ENCODE measurements at places on chromosomes 11 and 22.

- no peak for DNase-seq
Observed at GRCh38 chr22:27260087-27260698, 541.4 kb downstream of the MN1 start.

- DNase-seq = no peak
Observed at GRCh38 chr11:32855601-32856000, 25.9 kb downstream of the PRRG4 start.

DNA sequence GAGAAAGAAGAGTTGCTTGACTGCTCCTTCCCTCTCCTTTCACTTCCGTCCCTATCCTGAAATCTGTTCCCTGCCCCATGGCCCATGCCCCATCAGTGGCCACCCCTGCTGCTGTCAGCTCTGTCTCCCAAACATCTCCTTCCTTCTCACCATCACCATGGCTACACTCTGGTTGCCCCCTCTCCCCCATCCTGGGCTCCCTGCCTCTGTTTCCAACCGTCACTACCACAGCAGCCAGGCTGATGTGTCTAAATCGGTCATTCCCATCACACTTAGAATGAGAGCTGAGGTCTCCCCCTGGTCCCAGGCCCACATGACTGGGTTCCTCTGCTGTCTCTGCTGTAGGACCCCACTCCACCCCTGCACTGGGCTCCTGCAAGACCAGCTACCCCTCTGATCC, 54.6 kb upstream of the EIF3D start:
- no peak for DNase-seq

- no peak for DNase-seq
Observed at GRCh38 chr11:31199378-31199777, 170.2 kb downstream of the DCDC1 start.

DNA sequence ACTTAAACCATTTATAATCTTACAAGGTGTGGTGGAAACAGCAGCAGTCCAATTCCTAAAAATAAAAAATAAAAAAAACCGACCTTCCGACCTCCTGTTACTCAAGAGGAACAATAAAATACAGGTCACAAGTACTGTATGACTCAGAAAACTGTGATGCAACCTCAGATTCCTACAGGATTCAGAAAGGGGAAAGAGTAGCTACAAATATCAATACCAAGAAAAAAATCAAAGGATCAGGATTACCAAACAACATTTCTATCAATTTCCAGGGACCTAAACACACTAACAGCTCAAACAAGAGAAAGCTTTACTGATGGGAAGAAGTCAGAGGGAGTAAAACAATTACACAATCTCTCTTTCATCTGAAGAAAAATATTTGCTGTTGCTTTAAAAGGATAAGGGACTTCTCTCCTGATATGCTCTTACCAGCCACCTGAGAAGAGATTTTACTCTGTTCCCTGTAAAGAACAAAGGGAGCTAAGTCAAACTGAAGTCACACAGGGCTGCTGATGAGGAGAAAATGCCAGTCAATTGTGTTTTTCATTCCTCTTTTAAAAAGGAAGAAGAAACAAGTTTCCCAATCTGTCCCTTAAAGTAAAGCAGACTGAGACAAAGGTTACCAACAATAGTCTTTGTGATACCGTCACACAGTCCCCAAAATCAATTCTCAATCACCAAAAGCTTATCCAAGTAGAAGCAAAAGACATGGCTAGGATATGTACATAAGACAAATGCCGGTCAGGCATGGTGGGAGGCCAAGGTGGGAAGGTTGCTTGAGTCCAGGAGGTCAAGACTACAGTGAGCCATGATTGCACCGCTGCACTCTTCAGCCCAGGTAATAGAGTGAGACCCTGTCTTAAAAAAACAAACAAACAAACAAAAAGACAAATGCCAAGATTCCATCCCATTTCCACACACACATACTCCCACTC, 39.3 kb downstream of the AMBRA1 start:
- peak; percentile 64 for DNase-seq

GRCh38 chr11:46247659-46248058, 29.8 kb upstream of the CREB3L1 start:
- no peak for DNase-seq

GRCh38 chr11:78202733-78203167, 14.0 kb downstream of the USP35 start:
- no peak for DNase-seq

DNA sequence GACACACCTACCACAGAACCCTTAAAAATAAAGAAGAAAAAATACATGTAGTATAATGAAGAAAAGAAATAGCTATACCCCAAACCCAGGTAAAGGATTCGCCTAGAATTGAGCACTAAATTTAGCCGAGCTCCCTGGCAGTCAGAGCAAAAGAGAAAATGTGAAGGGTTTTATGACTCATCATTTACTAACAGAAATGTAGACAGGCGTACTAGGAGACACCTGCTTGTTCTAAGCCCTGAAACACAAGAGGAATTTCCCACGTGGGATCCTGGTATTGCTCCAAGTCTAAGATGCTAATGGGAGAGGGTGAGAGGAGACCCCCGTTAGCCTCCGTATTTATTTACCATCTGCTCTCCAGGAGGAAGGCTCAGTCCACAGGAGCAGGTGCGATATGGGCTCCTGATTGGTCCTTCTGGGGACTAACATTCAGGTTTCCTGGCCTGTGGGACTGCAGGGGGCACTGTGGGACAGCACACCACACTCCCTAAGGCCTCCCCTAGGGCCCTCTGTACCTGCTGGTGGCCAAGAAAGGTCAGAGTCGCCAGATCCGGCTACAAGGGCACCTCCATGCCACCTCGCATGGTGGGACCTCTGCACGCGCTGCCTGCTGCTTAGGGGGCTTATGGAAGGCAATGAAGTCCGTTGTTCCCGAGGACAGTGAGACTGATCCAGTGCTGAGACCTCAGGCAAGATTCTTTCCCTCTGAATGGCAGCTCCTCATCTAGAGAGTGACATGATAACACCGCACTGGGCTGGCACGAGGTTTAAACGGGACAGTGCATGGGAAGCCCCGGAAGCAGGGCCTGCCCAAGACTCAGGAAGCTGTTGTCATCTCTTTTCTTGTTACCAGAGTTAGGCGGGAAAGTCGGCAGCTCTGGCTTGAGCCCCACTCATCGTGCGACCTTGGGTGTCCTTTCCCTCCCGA, 25.8 kb downstream of the KCNC1 start:
- DNase-seq = peak; percentile 72

GRCh38 chr11:32538804-32539203, 44.8 kb upstream of the EIF3M start:
- no peak for DNase-seq

GRCh38 chr11:73209892-73210291, 8.2 kb upstream of the P2RY2 start:
- DNase-seq = no peak

DNA sequence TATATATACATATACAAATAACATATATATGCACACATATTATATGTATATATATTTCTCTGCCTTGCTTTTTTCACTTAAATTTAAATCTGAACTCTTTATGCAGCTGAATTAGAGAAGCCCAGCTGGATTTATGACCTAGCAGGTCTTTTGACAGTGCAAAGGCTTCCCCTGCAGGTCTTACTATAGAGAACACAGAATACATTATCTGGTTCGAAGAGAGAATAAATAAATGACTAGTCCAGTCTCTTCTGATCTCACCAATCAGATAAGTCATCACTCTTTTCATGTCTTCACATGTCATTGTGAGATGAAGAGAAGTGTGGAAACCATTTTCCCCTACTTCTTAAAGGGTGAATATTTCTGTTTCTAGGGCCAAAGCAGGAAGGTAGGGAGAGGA, 58.2 kb downstream of the OR10A6 start:
- no peak for DNase-seq

DNA sequence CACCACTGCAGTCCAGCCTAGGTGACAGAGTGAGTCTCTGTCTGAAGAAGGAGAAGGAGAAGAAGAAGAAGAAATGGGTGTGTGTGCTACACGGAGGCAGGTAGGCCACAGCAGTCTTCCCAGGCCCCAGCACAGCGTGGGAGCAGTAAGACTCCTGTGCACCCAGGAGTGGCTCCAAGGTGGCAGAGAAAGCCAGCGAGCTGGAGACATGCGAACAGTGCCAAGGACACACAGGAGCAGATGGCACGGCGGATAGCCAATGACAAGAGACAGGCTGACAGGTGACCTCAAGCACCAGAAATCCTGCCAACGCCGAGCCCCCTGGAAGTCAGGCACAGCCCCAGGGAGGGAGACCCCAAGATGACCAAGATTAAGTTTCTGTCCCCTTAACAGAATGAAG, 9.0 kb upstream of the SCGB1A1 start:
- no peak for DNase-seq

- DNase-seq = no peak
Observed at GRCh38 chr11:119345685-119346084, 820 bp downstream of the MFRP start.

GRCh38 chr11:130146796-130147195, 12.8 kb upstream of the ST14 start:
- no peak for DNase-seq

DNA sequence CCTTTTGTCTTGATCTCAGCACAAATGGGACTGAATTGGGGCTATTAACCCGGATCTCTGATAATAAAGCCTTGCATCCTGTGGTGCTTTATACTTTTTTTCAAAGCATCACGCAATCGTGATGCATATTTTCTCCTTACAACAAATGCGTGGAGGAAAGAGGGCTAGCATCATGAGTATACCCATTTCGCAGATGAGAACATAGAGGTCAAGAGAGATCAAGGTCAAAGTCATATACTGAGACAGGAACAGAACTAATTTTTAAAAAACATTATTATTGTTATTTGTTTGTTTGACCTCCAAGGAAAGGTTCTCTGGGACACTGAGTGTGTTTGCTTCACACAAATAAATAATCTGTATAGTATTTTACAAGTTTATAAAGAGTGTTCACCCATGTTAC, 191.2 kb downstream of the ST3GAL4 start:
- no peak for DNase-seq

DNA sequence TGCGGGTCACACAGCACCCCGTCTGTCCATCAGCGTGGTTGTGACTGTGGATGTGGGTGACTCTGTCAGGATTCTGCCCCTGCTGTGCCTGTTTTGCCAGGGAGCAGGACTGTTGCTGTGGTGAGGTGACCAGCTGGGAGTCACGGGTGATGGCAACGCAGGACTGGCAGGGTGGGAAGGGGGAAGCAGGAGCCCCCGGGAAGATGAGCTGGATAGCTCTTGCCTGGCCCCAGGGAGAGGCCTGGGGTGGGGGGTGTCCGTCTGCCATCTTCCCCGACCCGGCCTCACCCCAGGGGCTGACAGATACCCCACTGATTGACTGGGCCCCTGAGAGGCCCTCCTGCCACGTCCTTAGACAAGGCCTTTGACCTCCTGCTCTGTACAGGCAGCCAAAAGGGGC, 34.3 kb upstream of the TSPAN18 start:
- no peak for DNase-seq

DNA sequence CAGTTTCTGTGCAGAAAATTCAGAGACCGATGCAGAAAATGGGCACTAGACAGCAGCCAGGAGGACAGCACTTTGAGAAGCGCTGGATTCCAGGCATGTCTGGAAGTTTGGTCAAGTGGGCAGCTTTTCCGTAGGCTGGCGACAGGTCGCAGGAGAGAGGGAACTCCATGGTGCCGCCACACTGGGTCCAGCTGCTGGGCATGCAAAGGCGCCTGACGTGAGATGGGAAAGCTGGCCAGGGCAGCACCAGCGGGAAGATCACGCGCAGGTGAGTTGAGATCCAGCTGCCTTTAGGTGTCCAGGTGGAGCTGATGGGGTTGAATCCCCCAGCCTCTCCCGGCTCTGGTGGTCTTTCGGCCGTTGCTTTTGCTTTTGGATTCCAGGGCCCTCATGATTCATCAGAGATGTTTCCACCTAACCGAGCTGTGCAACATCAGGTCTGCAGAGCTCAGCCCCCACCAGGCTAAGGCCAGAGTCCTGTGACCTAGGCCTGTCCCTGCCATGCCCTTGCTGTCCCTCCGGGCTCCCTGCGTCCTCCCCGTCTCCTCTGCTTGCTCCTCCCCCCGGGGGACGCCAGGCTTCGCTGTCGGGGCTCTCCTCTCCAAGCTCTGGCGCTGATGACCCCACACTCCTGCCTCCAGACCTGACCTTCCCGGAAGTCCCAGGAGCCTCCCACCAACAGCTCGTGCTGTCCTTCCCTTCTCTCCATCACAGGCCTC, 1001.7 kb downstream of the BRD1 start:
- no peak for DNase-seq

GRCh38 chr11:59186130-59186594, 14.2 kb downstream of the DTX4 start:
- peak; percentile 49 for DNase-seq

DNA sequence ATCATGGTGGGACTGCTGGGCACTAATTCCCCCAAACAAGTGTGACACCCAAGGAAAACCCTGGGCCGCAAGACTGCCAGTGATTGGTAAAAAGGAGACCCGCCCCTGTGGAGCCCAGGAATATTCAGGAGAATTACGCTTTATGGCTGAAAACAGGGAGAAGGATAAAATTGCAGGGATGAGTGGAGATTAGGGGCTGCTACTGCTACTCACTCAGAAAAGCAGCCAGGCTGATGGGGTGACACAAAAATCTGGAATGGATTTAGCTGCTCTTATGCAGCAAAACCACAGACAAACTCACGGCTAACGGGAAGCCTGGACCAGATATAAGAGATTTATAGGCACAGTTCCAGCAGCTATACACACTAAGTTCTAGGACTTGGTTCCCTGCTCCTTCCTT, 4.4 kb upstream of the FBXO3 start:
- peak; percentile 62 for DNase-seq

DNA sequence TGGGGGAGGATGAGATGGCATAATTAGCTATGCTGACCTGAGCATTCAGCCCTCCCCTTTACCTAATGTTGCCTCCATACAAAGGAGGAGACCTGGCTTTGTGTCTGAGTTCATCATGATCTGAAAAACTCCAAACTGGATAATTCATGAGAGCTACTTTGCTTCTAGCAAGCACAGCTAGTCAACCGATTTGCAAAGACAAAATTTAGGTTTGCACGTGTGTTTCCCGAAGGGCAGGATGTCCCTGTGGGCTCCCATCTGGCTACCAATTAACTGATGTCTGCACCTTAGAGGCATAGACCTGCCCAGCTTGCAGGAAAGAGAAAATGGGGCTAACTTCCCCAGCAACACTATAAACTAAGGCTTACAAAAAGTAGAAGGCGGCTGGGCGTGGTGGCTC, 42.2 kb upstream of the POU2AF1 start:
- no peak for DNase-seq

GRCh38 chr11:118673361-118674081, 5.9 kb downstream of the TREH start:
- DNase-seq = no peak

GRCh38 chr22:31096657-31097279, 10.6 kb downstream of the SELENOM start:
- DNase-seq = no peak
